ENCODE measurements at places on chromosomes 1 and 21. TPM values are rescaled to one million over a fixed set of nuclear protein-coding genes. Genes with fewer than 3 reads are reported as not detected.

The RAD54L gene
- 9.9 TPM for total RNA-seq

GRCh38 chr1:12443151-12443550 is 174.9 kb downstream of the DHRS3 start:
- H3K4me3 ChIP-seq = no peak overlapping the region
- peaks cover 42% of the 10 kb centered on the region for H3K4me1 ChIP-seq
- no peaks in the 10 kb centered on the region for H3K27me3 ChIP-seq

The KPNA6 gene
- 89.3 TPM for total RNA-seq

DNA sequence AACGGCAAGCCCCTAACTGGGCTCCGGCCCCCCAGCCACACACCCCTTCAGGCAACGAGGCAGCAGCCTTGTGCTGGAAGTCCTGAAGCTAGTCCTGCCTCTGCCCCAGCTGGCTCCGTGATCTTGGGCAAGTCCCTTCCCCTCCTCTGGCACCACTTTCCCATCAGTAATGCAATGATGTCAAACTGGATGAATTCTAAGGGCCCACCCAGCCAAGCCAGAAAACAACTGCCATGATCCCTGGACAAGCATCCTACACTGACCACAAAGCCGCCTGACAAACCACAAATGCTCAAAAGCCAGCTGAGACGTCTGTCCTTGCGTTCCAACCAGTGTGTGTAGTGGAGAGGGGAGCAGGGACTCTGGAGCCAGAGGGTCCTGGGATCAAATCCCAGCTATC is 26.8 kb downstream of the IFFO2 start:
- H3K27me3 ChIP-seq = no peaks in the 10 kb centered on the region
- H3K36me3 ChIP-seq = peaks cover 1% of the 10 kb centered on the region
- DNase-seq = no peak
- H3K27ac ChIP-seq = no peak overlapping the region
- no peak overlapping the region for H3K4me3 ChIP-seq

The PCBP3 gene
- 11.8 TPM for total RNA-seq

The CYYR1 gene
- 4.1 TPM for total RNA-seq

The INSRR gene
- total RNA-seq = not detected

The SYCP1 gene
- not detected for total RNA-seq

GRCh38 chr1:7470904-7471638 is 300.0 kb upstream of the VAMP3 start:
- H3K27ac ChIP-seq = peak overlapping the region; percentile 99
- no peak for DNase-seq

- peaks cover 10% of the 10 kb centered on the region for H3K36me3 ChIP-seq
- H3K27me3 ChIP-seq = no peaks in the 10 kb centered on the region
- DNase-seq = no peak
- H3K4me1 ChIP-seq = peaks cover 48% of the 10 kb centered on the region
Observed at GRCh38 chr1:113903501-113904292, 902 bp downstream of the AP4B1 start.

DNA sequence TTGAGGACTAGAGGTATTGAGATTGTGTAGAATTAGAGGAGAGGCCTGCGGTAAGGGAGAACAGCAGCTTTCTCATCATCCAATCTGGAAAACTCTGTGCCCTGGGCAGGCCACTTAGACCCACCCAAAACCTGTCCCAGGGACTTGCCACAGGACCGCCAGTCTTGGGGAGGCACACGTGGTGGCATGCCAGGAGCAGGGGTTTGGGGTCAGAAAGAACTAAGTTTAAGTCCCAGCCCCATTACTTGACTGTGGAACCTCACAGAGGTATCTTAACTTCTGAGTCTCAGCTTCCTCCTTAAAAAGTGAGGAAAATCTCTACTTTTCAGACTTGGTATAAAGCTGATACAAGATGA is 356.6 kb downstream of the HHAT start:
- DNase-seq = no peak
- H3K27ac ChIP-seq = no peak overlapping the region
- H3K4me1 ChIP-seq = peaks cover 5% of the 10 kb centered on the region
- no peak overlapping the region for H3K4me3 ChIP-seq

The KRTAP13-2 gene
- not detected for total RNA-seq

DNA sequence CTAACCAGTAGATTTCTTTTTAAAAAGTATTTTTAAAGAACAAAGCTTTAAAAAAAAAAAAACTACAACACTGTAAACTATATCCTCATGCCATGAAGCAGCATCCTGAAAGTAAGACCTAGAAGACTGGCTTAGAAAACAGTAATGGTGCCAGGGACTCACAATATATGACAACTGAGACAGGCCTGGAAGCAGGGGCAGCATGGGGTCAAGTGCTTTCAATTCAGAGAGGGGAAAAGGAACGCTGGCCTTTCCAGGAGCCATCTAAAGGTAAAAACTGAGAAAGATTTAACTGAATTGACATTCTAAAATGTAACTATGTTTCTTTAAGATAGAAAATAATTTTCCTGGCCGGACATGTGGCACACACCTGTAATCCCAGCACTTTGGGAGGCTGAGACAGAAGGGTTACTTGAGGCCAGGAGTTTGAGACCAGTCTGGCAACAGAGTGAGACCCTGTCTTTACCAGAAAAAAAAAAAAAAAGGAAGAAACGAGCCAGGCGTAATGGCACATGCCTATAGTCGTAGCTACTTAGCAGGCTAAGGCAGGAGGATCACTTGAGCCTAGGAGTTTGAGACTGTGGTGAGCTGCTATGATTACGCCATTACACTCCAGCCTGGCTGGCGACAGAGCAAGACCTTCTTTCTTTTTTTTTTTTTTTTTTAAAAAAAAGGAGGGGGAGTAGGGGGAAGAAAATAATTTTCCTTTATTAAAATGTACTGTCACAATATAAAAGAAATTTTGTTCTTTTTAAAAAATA is 54.1 kb downstream of the SLC35D1 start:
- H3K4me3 ChIP-seq = no peak overlapping the region
- H3K4me1 ChIP-seq = peaks cover 17% of the 10 kb centered on the region
- no peak overlapping the region for H3K27ac ChIP-seq
- H3K27me3 ChIP-seq = no peaks in the 10 kb centered on the region
- H3K36me3 ChIP-seq = peaks cover 10% of the 10 kb centered on the region

The SLAMF9 gene
- not detected for total RNA-seq

DNA sequence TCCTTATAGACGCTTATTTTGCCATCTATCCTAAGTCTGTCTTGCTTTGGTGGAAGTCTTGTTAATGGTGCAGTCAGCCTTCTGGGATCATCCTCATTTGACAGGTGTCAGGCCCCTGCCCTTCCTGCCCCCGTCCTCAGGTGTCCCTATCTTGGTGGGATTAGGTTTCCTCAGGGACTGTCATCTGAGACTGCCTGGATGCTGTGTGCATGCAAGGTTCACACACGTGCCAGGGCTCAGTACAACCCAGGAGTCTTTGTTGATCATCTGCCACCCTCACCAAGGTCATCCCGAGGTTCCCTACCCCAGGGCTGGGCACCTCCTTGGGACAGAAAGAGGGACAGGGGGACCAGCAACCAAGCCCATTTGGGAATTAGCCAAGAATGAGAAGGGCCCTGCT is 18.0 kb downstream of the PADI2 start:
- H3K4me3 ChIP-seq = no peak overlapping the region
- no peaks in the 10 kb centered on the region for H3K27me3 ChIP-seq
- peaks cover 19% of the 10 kb centered on the region for H3K4me1 ChIP-seq
- H3K27ac ChIP-seq = peak overlapping the region; percentile 12

- H3K27me3 ChIP-seq = no peaks in the 10 kb centered on the region
- H3K27ac ChIP-seq = no peak overlapping the region
- peaks cover 4% of the 10 kb centered on the region for H3K4me1 ChIP-seq
- no peak for DNase-seq
Observed at GRCh38 chr1:14748977-14749376, 150.5 kb downstream of the KAZN start.

The CD53 gene
- not detected for total RNA-seq

- H3K27ac ChIP-seq = peak overlapping the region; percentile 100
- H3K27me3 ChIP-seq = no peaks in the 10 kb centered on the region
- no peak for DNase-seq
- H3K4me3 ChIP-seq = peak overlapping the region; percentile 60
- H3K4me1 ChIP-seq = peaks cover 74% of the 10 kb centered on the region
Observed at GRCh38 chr1:156104065-156104810, 10.3 kb upstream of the LMNA start.

- H3K36me3 ChIP-seq = no peaks in the 10 kb centered on the region
- peaks cover 46% of the 10 kb centered on the region for H3K27me3 ChIP-seq
- DNase-seq = no peak
- H3K27ac ChIP-seq = no peak overlapping the region
Observed at GRCh38 chr1:100536031-100536430, 1.9 kb upstream of the GPR88 start.

DNA sequence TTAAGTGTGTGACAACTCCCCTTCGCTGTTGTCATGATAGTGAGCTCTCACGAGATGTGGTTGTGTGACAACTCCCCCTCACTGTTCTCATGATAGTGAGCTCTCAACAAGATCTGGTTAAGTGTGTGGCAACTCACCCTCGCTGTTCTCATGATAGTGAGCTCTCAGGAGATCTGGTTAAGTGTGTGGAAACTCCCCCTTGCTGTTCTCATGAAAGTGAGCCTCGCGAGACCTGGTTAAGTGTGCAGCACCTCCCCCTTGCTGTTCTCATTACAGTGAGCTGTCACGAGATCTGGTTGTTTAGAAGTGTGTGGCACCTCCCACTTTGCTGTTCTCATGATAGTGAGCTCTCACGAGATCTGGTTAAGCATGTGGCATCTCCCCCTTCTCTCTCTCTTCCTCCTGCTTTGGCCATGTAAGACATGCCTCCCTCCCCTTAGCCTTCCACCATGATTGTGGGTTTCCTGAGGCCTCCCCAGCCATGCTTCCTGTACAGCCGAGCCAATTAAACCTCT is 25.1 kb upstream of the LSS start:
- peaks cover 50% of the 10 kb centered on the region for H3K36me3 ChIP-seq
- H3K4me1 ChIP-seq = peaks cover 4% of the 10 kb centered on the region
- H3K27me3 ChIP-seq = no peaks in the 10 kb centered on the region
- no peak overlapping the region for H3K4me3 ChIP-seq
- DNase-seq = no peak
- no peak overlapping the region for H3K27ac ChIP-seq

The TTC4 gene
- total RNA-seq = 12.7 TPM

The PALMD gene
- 16.5 TPM for total RNA-seq

The GALE gene
- 25.7 TPM for total RNA-seq

DNA sequence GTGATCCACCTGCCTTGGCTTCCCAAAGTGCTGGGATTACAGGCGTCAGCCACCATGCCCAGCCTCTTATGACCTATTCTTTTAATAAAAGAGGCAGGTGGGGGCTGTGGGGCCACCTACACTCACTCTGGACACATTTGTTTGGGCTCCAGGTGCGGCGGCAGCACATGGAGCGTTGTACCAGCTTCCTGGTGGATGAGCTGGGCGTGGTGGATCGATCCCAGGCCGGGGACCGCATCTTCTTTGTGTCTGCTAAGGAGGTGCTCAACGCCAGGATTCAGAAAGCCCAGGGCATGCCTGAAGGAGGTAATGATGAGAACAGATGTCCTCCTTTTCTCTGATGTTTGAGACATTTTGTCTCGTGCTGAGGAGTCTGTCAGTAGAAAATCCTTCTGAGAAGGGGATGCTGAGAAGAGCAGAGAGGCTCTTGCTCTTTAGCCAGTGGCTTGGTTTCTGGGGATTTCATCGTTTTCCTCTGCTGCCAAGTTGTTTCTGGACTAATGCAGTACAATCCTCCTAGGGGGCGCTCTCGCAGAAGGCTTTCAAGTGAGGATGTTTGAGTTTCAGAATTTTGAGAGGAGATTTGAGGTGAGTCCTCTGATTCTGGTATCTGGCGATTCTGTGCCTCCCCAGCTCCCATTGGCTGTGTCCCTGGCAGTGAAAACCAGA is 17.9 kb upstream of the MIIP start:
- H3K36me3 ChIP-seq = peaks cover 44% of the 10 kb centered on the region
- no peak for DNase-seq
- H3K4me3 ChIP-seq = no peak overlapping the region
- no peaks in the 10 kb centered on the region for H3K4me1 ChIP-seq

DNA sequence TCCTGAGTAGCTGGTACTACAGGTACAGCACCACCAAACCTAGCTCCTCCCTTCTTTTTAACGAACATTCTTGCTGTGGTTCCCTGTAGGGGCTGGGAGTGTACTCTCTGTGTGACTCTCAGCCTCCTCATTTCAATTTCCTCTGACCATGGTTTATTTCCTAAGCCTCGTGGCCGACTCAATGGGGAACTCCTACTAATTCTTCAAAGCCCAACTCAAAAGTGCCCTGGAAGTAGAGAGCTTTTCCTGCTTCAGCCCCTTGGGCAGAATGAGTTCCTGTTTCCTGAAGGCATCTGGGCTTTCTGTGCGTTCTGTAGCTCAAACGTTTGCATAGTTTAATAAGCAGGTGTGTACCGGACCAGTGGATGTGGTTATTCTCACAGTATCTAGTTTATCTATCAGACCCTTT is 70.9 kb upstream of the ACOT11 start:
- H3K4me1 ChIP-seq = peaks cover 16% of the 10 kb centered on the region
- DNase-seq = no peak
- no peak overlapping the region for H3K27ac ChIP-seq

- H3K4me1 ChIP-seq = no peaks in the 10 kb centered on the region
- H3K27me3 ChIP-seq = peaks cover 10% of the 10 kb centered on the region
- DNase-seq = no peak
- no peak within 1 kb of the TSS for H3K4me3 ChIP-seq
- H3K36me3 ChIP-seq = peaks cover 3% of the 10 kb centered on the region
- H3K27ac ChIP-seq = no peak within 1 kb of the TSS
Observed at GRCh38 chr1:159587461-159587951, at the start of gene APCS. Gene APCS, plus strand, starts transcription at chr1:159587826. Its CDS starts 96 bp downstream, at chr1:159587922.

The C1QC gene
- not detected for total RNA-seq

DNA sequence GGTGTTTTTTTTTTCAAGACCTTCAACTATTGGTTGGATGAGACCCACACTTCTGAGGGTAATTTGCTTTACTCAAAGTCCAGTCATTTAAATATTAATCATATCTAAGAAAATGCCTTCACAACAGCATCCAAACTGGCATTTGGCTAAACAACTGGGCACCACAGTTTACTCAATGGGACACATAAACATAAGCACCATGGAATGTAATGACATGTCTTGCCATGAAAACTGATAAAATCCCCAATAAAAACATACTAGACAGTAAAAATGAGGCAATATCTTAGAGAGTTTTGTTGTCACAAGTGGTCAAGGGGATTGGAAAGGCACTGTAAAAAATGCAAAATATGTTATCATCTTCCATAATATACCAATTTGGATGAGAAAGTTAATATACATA is 838.8 kb upstream of the ADAMTS5 start:
- DNase-seq = no peak
- no peaks in the 10 kb centered on the region for H3K36me3 ChIP-seq
- no peak overlapping the region for H3K4me3 ChIP-seq
- H3K27ac ChIP-seq = no peak overlapping the region

The MRPS21 gene
- total RNA-seq = 68.3 TPM

- no peak for DNase-seq
- H3K4me1 ChIP-seq = no peaks in the 10 kb centered on the region
- no peak overlapping the region for H3K4me3 ChIP-seq
- H3K27me3 ChIP-seq = peaks cover 2% of the 10 kb centered on the region
- H3K36me3 ChIP-seq = no peaks in the 10 kb centered on the region
Observed at GRCh38 chr1:213688655-213689054, 299.1 kb upstream of the PROX1 start.

- H3K27me3 ChIP-seq = no peaks in the 10 kb centered on the region
- peaks cover 37% of the 10 kb centered on the region for H3K4me1 ChIP-seq
- no peak overlapping the region for H3K4me3 ChIP-seq
- no peak for DNase-seq
- peaks cover 27% of the 10 kb centered on the region for H3K36me3 ChIP-seq
Observed at GRCh38 chr1:230913496-230913895, 45.2 kb upstream of the C1orf198 start.

The TESK2 gene
- total RNA-seq = 1.3 TPM
